ENCODE measurements at places on chromosomes 1 and 21.

GRCh38 chr1:13516606-13517005, 2.8 kb upstream of the LRRC38 start:
- DNase-seq, result no peak

DNA sequence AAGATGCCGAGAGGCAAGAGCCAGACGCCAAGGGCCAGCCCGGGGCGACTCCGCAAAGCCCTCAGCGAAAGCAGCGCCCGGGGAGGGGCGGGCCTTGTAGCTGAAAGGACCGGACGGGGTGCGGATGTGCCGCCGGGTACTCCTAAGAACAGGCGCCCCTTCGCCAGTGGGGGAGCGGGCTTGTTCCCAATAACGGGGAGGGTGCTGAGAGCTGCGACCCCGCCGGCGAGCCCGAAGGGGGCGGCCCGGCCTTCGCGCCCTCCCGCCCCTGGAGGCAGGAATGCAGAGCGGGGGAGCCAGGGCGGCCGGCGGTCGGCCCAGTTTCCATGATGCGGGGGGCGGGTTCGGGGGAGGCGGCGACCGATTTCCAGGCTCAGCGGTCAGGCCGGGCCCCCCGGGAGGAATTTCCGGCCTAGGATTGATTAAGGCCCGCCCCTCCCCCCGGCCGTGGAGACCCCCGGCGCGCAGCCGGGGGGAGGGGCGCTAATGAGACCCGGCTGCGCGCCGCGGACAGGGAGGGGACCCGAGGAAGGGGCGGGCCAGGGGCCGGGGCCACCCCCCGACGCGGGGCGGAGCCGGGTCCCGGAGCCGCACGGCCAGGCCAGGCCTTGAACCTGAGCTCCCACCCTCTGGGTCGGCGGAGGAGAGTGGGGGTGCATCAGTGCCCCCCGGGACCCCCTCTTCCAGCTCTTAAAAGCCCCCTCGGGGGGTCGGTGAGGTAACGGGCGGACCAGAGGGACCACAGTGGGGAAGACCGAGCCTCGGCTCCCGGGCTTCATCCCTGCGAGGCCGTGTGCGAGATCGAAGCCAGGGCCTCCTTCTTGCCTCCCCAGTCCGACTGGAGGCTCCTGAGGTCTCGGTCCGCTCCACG, 898 bp upstream of the TMEM200B start:
- DNase-seq, result peak; percentile 63

- no peak for DNase-seq
These were observed 34.3 kb downstream of the NEK7 start for GRCh38 chr1:198191117-198191516.

DNA sequence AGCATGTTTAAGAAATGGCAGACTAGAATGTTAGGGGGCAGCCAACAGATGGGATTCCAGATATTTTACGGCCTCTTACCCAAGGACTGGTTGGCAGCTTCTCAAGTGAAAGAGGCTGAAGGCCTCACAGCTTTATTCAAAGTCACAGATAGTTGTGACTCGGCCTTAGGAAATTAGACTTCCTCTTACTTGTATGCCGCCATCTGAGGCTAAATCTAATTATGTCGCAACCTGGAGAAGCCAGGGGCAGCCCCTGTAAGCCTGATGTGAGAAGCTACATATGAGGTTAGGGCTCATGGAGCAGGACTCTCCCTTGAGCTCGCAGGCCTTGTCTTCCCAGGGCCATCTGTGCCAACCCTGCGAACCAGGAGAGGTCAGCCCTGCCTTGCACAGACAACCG, 352.5 kb downstream of the HHAT start:
- DNase-seq, result no peak

GRCh38 chr1:42358791-42359190, 21.8 kb upstream of the RIMKLA start:
- peak; percentile 30 for DNase-seq

- DNase-seq, result no peak
These were observed 41.8 kb downstream of the RUNX3 start for GRCh38 chr1:24888061-24888970.

GRCh38 chr1:209983953-209984352, 45.9 kb downstream of the SYT14 start:
- DNase-seq, result no peak

- no peak for DNase-seq
These were observed 185.8 kb downstream of the PCP4 start for GRCh38 chr21:40053007-40053406.

- no peak for DNase-seq
These were observed 12.7 kb downstream of the PRRX1 start for GRCh38 chr1:170676628-170677027.

GRCh38 chr1:224266105-224266914, 63.7 kb downstream of the NVL start:
- peak; percentile 68 for DNase-seq

- no peak for DNase-seq
These were observed 182.6 kb upstream of the KCNK2 start for GRCh38 chr1:214899908-214900460.

DNA sequence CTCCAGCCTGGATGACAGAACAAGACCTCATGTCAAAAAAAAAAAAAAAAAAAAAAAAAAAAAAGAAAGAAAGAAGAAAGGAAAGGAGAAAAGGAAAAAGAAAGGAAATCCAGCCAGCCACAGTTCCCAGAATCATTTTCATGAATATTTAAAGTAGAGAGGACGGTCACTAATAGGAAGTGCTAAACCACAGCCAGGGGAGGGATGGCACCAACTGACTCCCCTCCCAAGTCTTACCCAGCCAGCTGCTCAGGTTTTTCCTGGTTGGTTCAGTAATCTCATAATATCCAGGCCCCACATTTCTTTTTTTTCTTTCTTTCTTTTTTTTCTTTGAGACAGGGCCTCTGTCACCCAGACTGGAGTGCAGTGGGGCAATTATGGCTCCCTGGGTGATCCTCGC, 63.9 kb upstream of the AK4 start:
- no peak for DNase-seq

DNA sequence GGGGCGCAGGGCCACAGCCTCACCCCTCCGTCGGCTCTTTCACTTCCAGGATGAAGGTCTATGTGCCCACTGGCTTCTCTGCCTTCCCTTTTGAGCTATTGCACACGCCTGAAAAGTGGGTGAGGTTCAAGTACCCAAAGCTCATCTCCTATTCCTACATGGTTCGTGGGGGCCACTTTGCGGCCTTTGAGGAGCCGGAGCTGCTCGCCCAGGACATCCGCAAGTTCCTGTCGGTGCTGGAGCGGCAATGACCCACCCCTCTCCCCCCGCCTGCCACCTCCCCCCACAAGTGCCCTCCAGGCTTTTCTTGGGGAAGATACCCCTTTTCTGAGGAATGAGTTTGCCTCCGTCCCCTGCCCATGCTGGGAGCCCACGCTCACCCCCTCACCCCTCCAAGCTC, 35.2 kb downstream of the EPHX1 start:
- DNase-seq, result no peak

DNA sequence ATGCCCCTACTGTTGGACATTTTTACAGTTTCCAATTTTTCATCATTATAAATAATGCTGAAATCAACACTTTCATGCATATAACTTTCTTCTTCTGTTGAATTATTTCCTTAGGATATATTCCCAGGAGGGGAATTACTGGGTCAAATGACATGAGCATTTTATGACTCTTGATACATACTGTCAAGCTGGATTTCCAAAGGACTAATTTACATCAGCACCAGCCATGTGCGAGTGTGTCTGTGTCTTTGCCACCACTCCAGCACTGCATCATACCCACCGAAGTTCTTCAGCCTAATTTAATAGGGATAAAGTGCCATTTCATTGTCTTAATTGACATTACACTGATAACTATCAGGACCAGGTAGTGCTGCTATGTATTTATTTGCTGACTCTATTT, 146.7 kb downstream of the CSMD2 start:
- DNase-seq, result no peak

- no peak for DNase-seq
These were observed 302.2 kb upstream of the ESRRG start for GRCh38 chr1:217025381-217025780.

DNA sequence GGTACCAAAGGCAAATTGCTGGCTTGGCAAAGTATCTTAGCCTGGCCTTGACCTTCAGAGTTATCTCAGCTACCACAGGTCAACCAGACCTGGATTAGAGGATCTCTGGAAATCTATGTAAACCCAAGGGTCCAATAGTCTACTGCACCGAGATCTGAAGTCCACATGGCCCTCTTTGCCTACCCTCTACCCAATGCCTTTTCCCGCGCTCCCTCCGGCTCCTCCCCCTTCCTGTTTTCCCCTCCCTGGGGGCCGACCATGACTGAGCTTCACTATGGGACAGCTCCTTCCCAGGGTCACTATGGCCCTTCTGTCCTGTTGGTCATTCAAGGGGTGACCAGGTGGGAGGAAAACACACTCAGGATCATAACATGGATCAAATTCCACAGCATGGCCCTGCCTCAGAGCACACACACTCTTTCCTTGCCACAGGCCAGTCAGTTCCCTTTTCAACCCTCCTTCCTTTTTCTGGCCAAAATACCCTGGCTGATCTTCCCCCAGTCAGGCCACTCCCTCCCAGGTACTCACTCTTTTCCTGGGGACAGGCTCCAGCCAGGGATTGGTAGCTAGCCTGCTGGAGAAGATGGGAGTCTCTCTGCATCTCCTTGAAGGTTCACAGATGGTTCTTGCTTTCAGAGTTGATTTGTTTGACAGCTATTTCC, 19.1 kb upstream of the TMEM183A start:
- no peak for DNase-seq

DNA sequence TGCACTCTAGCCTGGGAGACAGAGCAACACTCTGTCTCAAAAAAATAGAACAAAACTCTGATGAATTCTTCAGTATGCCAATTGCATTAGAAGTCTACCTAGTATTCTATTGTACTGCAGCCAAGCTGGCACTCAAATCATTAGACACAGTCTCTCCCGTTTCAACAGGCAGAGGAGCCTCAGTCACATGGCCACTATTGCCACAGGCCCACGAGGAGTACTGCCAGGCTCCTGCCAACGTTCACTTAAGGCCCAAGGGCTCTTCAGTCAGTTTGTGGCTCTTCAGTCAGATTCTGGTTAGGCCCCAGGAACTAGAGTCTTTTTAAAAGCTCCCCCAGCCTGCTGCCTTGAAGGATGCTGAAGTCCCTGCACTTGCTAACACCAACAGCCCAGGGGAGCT, 73.4 kb downstream of the SH3BGR start:
- DNase-seq, result no peak

DNA sequence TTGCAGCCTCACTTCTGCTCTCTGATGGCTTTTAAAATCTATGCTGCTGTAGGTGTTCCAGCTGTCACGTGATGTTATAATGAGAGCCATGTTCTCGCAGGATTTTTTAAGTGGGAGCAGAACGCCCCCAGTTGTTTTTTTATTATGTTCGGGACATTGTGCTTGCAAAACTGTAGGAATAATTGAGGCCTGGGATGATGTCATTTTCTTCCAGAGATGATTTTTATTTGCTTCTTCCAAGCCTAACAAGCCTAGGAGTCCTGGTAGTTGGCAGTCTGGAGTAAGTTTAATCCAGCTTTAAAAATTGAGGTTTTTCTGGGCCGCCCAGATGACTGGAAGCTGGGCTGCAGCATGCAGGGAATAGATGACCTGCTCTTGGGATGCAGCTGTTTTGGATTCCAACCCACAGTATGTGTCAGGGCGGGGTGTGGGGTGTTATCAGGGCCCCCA, 34.6 kb upstream of the CHIT1 start:
- no peak for DNase-seq

- DNase-seq, result no peak
These were observed 134.6 kb upstream of the BARHL2 start for GRCh38 chr1:90851711-90852050.

DNA sequence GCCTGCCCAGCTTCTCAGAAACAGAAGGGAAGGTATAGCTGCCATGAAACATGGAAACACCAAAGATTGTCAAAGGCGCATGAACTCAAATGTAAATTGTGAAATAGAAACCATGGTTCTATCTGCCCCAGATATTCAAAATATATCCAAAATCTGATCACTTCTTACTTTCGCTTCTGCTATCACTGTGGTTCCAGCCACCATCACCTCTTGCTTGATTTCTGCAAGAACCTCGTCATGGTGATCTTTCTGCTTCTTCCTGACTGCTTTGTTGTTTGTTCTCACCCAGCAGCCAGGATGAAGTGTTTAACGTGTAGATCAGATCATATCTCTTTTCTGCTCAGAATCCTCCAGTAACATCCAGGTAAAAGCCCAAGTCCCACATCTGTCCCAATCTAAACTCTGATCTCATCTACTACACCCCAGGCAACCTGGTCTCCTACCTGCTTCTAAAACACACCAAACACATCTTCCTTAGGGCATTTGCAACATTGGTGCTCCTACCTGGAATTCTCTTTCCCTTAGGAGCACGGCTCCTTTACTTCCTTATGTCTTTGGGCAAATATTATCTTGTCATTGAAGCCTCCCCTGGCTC, 10.5 kb upstream of the LMO4 start:
- peak; percentile 52 for DNase-seq

GRCh38 chr1:47230692-47231300, 1.2 kb downstream of the TAL1 start:
- DNase-seq, result no peak

DNA sequence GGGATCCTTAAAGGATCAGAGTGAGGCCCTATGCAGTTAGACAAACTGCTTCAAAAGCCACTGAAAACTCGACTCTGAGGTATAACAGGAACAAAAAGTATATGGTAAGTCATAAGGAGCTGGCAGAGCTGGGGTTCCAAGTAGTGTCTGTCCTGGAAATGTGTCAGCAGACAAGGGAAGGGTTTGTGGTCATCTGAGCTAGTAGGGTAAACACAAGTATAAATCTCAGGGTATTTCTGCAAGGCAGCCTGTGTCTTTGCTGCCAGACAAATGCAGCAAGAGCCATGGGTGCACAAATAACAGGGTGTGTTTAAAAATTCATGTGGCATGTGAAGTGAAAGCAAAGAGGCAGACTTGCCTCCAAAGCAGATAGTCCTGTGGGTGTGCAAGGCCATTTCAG, 759.0 kb upstream of the ADAMTS5 start:
- DNase-seq, result no peak

DNA sequence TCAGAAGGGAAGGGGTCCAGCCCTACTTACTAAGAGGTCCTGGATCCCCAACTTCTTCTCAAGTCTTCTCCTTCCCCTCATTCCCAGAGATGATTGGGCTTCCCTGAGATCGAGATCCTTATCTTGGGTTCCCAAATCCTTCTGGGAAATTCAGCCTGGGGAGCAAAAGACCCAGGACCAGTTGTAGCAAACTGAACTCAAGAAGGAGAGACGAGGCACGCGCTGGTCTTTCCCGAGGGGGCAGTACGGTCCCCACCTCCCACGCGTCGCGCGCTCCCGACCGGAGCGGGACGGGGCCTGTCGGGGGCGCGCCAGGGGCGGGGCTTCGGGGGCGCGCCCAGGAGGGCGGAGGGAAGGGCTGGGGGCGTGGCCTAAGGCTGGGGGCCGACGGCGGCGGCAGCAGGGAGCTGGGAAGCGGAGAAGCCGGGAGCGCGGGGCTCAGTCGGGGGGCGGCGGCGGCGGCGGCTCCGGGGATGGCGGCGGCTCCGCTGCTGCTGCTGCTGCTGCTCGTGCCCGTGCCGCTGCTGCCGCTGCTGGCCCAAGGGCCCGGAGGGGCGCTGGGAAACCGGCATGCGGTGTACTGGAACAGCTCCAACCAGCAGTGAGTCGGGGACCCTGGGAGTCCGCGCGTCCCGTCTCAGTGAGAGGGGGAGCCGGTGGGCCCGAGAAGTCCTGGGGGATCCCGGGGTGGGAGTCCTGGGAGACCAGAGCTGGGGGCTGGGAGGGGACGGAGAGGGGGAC, at the start of gene EFNA3:
Gene EFNA3, plus strand, starts transcription at position 369 of the 741 bp plus-strand sequence. Its CDS starts 105 bp downstream, at position 474.
- DNase-seq, result peak; percentile 58

GRCh38 chr1:62625415-62625814, 28.1 kb downstream of the ANGPTL3 start:
- peak; percentile 27 for DNase-seq
